Activated naive CD4-positive, alpha-beta T cell treated with anti-CD3 and anti-CD28 coated beads for 36 hours (primary cell): ENCODE measurements at places on chromosomes 13 and 19. TPM values are rescaled to one million over a fixed set of nuclear protein-coding genes. Genes with fewer than 3 reads are reported as not detected.

Gene CRB3
- 1.4 TPM for total RNA-seq

Gene DCLK1
- not detected for total RNA-seq

Gene NCCRP1
- not detected for total RNA-seq

Gene LRP3
- total RNA-seq, result 0.76 TPM

Gene KLK1
- total RNA-seq, result 0.79 TPM

Gene DAND5
- not detected for total RNA-seq

Gene ZNF763
- total RNA-seq, result 0.50 TPM

Gene HSPBP1
- total RNA-seq, result 44.3 TPM

Gene B3GNT3
- total RNA-seq, result 0.19 TPM

Gene FLT3LG
- 28.4 TPM for total RNA-seq

Gene NOVA2
- total RNA-seq, result not detected

Gene CNN1
- total RNA-seq, result not detected

Gene FUT1
- total RNA-seq, result 0.12 TPM

Gene CNMD
- total RNA-seq, result not detected

Gene KLK12
- total RNA-seq, result not detected

Gene MATK
- total RNA-seq, result 13.7 TPM

Gene SIRT6
- 20.1 TPM for total RNA-seq

Gene LILRA5
- total RNA-seq, result not detected
